Naive thymus-derived CD8-positive, alpha-beta T cell (primary cell): ENCODE measurements at places on chromosomes 12 and 14.
A peak's percentile ranks its signal among the peaks of the same experiment; 100 is the strongest.

DNA sequence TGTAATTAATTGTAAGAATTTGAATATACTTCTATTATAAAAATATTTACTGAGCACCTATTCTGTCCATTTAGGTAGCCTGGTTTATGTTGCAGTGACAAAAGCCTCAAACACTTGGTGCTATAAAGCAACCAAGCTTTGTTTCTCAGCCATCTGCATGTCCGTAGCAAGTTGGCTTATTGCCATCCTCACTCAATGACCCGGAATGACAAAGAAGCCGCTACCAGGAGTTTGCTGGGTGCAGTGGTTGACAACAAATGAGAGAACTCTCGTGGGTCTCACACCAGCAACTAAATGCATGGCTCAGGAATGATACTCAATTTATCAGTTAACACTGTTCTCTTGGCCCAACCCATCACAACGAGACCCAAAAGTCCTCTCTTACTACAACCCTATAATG, 553.1 kb downstream of the DIO2 start:
- DNase-seq: no peak

- DNase-seq: no peak
Observed at GRCh38 chr14:77309131-77309530, 11.6 kb downstream of the POMT2 start.

DNA sequence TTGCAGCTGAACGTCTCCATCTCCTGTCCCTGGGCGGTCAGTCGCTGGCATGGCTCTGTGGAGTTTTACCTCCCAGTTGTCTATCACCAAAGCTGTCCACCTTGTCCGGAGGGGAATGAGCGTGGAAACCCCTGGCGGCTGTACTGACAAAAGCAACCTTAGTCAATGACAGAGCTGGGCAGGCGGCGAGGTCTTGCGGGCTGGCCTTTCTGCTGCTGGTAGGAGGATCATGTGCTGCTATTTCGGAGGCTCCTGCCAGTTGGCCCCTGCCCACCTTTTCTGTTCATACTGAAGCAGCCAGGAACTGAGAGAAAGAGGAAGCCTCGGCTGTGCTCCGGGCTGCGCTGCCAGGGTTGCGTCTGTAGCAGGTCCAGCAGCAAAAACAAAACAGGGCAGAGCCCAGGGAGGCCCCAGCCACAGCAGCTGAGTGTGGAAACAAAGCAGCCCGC, 57.7 kb downstream of the HMGA2 start:
- no peak for DNase-seq

GRCh38 chr12:24913130-24913529, 35.8 kb downstream of the BCAT1 start:
- DNase-seq: no peak

DNA sequence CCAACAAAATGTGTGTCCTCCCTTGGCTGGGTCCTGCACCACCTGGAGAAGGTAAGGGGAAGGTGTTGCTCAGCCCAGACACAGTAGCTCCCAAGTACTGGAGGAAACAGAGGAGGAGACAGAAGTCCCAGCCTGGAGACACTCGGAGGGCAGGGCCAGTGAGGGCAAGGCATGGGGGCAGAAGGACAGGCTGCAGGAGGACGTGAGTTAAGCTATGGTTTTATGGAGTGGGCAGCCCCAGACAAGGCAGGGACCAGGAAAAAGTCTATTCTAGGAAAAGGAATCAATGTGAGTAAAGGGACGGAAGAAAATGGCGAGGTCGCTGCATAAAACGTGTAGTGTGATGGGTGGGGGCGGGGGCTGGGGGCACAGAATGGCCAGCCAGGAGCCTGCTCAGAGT, 210.1 kb upstream of the DIO3 start:
- no peak for DNase-seq

- DNase-seq: no peak
Observed at GRCh38 chr12:92628476-92628875, 74.3 kb upstream of the PLEKHG7 start.

GRCh38 chr14:102691763-102692162, 85.5 kb upstream of the TRAF3 start:
- no peak for DNase-seq

DNA sequence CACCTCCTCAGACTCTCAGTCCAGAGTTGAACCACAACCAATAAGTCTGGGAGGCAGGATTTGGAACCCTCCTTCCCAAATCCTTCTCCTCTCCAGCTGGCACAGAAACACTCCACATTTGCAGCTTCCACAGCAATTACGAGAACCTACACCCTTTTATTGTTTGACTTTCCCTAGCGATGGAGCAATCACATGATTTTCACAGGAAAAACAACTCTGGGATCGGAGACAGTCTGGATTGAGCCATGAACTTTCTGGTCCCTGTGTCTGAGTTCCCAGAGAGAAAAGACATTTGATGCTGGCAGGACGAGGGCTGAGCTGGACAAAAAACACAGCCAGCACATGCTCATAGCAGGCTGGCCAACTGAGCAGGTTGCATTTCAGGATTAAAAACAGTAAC, 49.0 kb upstream of the STON2 start:
- no peak for DNase-seq

DNA sequence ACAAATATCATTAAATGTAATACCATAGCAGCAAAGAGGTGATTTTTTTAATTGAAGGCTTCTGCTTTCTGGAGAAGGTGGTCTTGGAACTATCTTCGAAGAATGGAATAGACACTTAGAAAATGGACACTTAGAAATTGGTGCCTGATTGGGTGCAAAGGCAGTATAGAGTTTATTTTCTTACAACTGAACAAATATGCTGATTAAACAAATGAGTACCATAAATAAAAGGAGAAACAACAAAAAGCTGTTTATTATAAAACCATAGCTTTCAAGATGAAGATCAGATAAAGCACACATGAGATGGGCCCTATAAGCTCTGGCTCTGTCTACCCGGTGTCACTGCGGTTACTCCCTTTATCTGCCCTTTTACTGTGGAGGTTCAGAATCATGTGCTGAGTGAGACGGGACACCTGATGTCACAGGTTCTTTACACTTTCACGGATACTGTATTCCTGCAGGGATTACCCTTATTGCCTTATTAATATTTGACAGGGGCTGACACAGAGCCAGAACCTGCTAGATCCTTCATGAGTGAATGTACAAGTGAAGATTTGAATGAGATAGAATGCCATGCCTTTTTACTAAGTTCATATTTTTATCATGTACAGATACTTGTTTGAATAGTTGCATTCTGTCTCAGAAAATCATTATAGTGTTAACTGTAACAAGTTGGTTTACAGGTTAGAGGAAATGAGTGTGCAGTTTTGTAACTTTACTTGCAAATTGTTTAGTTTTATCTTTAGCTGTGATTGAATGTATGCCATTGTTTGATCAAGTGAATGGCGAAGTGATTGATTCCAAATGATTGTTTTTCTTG, 477.5 kb upstream of the RGS6 start:
- no peak for DNase-seq

DNA sequence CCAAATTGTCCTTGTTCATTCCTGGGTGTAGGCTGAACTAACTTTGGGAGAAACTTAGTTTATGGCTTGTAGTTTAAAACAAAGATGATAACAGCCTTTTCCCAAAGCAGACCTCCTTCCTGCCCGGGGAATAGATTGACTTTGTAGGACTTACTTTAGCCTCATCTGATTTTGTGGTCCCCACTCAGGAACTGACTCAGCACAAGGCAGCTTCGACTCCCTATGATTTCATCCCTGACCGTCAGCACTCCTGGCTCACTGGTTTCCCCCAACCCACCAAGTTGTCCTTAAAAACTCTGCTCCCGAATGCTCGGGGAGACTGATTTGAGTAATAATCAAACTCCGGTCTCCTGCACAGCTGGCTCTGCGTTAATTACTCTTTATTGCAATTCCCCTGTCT, 40.1 kb upstream of the DDHD1 start:
- DNase-seq: no peak

- DNase-seq: no peak
Observed at GRCh38 chr12:663293-663871, at the start of gene NINJ2. Gene NINJ2 (minus strand): TSS chr12:663445. CDS start chr12:663360, 85 bp downstream.

DNA sequence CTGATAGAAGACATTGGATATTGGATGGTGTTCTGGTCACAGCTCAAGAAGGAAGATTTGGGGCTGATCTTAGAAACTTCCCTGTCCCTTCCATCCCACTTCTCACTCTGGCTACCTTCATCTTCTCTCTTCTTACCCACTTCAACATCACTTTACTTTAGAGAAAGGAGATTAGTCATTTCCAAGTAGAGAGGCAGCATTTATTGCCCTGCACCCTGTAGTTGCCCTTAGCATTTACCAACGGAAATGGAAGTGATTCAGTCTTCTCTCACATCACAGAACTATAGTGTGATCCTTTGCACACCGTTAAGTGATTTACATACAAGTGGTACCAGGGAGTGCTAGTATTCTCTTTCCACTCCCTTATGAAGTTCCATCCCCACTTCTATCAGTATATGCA, 52.4 kb downstream of the PHLDA1 start:
- peak; percentile 4 for DNase-seq

DNA sequence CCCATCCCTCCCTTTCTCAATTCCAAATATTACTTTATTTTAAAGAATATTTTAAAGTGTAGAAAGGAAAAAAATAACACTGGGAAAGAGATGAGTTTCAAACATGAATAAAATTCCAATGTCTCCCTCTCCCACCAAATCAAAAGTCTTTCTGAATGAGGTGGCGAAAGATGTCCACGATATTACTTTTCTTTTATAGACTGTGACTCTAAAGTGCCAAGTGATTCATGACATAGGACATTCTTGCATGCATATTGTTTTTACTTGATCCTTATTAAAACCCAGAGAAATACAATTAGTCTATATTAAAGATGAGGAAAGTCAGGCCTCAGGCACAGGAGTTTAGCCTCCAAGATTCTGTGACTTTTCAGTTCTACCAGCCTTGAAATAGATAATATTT, 16.0 kb upstream of the LUM start:
- no peak for DNase-seq

- no peak for DNase-seq
Observed at GRCh38 chr12:14214495-14214894, 151.0 kb upstream of the ATF7IP start.

DNA sequence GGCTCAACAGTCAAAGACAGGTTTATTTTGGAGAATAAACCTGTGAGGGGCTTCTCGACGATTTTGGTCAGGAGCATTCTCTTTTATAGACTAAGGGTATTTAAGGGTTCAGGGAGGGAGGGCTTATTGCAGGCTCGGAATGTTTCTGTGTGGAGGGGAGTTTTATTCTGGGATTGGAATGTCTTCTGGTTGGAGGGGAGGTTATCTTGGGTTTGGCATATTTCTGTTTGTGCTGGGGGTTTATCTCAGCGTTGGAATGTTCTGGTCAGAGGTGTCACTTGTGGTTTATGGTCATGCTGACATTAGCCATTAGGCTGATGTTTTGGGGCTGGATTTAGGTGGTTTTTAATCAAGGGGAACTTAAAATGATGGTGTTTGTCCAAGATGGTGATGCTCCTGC, 103.9 kb downstream of the SUDS3 start:
- no peak for DNase-seq

- no peak for DNase-seq
Observed at GRCh38 chr12:88336076-88336739, 194.1 kb downstream of the TMTC3 start.

DNA sequence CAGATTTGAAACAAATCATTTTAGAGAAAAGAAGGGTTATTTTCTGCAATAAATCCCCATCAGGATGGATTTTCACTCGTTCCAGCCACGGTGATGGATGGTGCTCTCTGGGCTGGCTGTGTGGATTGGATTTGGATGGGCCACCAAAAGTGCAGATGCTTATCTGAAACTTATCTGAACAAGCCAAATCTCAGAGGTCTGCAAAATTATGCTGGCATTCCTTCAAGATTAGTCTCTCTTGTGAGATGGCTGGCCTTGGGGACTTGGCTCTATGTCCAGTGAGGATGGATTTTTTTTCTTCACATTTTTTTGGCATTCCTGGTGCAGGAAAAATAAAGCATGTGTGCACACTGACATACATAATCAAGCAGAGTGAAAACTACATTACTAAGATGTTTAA, 341.9 kb downstream of the GXYLT1 start:
- DNase-seq: no peak

GRCh38 chr12:111995782-111996480, 17.0 kb downstream of the TMEM116 start:
- no peak for DNase-seq

- DNase-seq: no peak
Observed at GRCh38 chr12:77299001-77299400, 233.6 kb upstream of the E2F7 start.

DNA sequence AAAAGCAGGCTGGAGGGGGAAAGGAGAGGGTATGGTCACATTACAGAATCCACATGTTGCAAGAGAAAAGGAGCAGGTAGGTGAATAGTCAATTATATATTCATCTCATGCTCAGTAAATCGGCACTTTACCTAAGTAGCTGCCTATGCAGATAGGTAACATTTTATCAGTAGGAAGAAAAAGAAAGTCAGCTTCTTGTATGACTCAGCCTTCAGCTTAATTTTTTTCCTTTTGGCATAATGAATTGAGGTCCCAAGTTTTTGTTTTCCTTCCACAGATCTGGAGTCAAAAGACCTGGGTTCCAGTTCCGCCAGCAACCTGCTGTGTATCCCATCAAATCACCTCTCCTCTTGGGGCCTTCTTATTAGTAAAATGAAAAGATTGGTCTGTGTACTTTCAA, 6.0 kb upstream of the ACSM4 start:
- DNase-seq: no peak

DNA sequence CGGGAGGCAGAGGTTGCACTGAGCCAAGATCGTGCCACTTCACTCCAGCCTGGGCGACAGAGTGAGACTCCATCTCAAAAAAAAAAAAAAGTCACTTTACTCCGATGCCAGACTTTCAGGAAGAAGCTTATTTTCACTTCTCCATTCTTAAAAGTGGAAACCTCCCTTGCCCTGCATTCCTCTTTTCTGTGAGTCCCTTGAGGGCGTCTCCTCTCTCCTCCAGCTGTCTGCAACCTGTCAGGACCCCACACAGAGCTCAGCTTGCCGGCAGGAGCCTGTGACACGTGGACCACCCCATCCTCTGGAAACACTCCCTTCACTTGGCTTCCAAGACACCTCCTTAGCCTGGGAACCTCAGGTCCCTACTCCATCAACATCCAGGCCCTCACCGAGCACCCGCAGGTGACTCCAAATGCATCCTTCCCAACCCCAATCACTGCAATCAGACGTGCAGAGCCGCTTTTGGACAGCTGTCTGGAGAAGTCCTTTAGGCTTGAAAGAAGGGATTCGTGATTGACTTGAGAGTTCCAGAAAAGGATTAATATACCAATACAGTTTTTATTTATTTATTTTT, 34.3 kb downstream of the SLC15A4 start:
- DNase-seq: no peak

GRCh38 chr14:73173092-73173735, 36.9 kb downstream of the PSEN1 start:
- no peak for DNase-seq

GRCh38 chr12:120979862-120980696, 1.7 kb downstream of the HNF1A start:
- no peak for DNase-seq

- no peak for DNase-seq
Observed at GRCh38 chr14:21096438-21096837, 2.0 kb downstream of the ZNF219 start.

DNA sequence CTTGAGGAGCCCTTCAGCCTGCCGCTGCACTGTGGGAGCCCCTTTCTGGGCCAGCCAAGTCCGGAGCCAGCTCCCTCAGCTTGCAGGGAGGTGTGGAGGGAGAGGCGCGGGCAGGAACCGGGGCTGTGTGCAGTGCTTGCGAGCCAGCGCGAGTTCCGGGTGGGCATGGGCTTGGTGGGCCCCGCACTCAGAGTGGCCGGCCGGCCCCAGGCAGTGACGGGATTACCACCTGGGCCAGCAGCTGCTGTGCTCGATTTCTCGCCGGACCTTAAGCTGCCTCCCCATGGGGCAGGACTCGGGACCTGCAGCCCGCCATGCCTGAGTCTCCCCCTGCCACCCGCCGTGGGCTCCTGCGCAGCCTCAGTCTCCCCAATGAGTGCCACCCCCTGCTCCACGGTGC, 116.9 kb downstream of the PAWR start:
- DNase-seq: no peak
